Lung (tissue), 17 donors: ENCODE measurements at places on chromosomes 13 and 19. TPM values are rescaled to one million over a fixed set of nuclear protein-coding genes. Genes with fewer than 3 reads are reported as not detected.

GRCh38 chr13:66482836-66483235 lies 747.3 kb downstream of the PCDH9 start:
- no peak for DNase-seq

DNA sequence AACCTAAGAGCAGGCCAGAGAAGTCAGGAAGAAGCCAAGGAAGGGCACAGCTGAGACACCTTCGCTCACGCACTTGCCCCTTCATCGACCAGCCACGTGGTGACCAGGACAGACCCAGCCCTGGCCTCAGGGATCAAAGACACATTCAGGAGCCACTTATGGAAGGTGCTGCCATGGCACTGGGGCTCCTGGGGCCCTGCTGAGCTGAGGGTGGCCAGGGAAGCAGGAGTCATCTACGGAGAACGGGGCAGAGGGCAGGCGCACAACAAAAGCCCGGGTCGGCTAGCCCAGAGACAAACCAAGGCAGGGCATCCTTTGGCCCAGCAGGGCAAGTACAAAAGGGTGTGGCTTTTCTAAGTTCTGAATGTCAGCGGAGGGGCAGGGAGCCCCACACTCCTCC lies 2.3 kb downstream of the PLPP2 start:
- no peak for DNase-seq

DNA sequence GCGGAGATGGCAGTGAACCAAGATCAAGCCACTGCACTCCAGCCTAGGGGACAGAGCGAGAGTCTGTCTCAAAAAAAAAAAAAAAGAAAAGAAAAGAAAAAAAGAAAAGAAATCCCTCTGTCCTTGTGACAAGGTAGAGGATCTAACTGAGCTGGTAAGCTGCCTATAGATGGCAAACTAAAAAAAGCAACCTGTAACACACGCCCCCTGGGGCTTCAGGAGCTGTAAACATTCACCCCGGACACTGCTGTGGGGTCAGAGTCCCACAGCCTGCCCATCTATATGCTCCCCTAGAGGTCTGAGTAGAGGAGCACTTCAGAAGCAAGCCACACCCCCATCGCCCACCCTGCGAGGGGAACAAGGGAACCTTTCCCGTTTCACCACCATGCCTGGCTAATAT lies 4.3 kb upstream of the PGPEP1 start:
- DNase-seq = no peak

The SMAD9 gene
- 35.0 TPM for total RNA-seq

The IL12RB1 gene
- total RNA-seq = 1.3 TPM

The SYCN gene
- not detected for total RNA-seq

The EEF1AKMT1 gene
- total RNA-seq = 11.1 TPM
